ENCODE measurements at places on chromosomes 13 and 19. TPM values are rescaled to one million over a fixed set of nuclear protein-coding genes. Genes with fewer than 3 reads are reported as not detected.

The ANGPTL8 gene
- not detected for total RNA-seq

The ZGLP1 gene
- 0.37 TPM for total RNA-seq

The ETV2 gene
- 0.37 TPM for total RNA-seq

The ZNF490 gene
- total RNA-seq, result 7.3 TPM

The TICAM1 gene
- 3.7 TPM for total RNA-seq

The SMIM24 gene
- total RNA-seq, result not detected

Data from subcutaneous preadipocyte (primary cell).